Camera-type eye (tissue), 1 donor: ENCODE measurements at places on chromosomes 16 and 17. TPM values are rescaled to one million over a fixed set of nuclear protein-coding genes. Genes with fewer than 3 reads are reported as not detected.

The CCL1 gene
- total RNA-seq = not detected

The CCDC144A gene
- 8.4 TPM for total RNA-seq

The LIMD2 gene
- 23.4 TPM for total RNA-seq

The CCL2 gene
- 15.1 TPM for total RNA-seq

The CD19 gene
- total RNA-seq = 0.88 TPM

The TOP3A gene
- 62.1 TPM for total RNA-seq

The ZG16 gene
- total RNA-seq = not detected

The TEX19 gene
- not detected for total RNA-seq

The PPP1R27 gene
- not detected for total RNA-seq

The CISD3 gene
- total RNA-seq = 1.9 TPM

The JUP gene
- total RNA-seq = 104 TPM

The MAP2K3 gene
- total RNA-seq = 15.3 TPM

The GAS7 gene
- 126 TPM for total RNA-seq
